Inflammatory macrophage treated with lipopolysaccharide for 1 hour (primary cell): ENCODE measurements at places on chromosomes 13 and 19.

- DNase-seq: no peak
These were observed 37.1 kb downstream of the PCCA start for GRCh38 chr13:100125946-100126345.

DNA sequence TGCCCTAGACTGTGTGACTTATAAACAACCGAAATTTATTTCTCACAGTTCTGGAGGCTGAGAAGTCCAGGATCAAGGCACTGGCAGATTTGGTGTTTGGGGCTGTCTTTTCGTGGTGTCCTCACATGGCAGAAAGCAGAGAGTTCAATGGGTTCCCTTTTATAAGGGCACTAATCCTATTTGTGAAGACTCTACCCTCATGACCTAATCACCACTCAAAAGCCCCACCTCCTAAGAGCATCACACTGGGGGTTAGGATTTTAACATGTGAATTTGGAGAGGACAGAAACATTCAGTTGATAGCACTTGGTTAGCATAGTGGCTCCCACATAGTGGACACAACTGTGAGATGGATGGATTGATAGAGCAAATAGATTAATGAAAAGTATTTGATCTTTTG, 21.5 kb upstream of the GPR18 start:
- no peak for DNase-seq

DNA sequence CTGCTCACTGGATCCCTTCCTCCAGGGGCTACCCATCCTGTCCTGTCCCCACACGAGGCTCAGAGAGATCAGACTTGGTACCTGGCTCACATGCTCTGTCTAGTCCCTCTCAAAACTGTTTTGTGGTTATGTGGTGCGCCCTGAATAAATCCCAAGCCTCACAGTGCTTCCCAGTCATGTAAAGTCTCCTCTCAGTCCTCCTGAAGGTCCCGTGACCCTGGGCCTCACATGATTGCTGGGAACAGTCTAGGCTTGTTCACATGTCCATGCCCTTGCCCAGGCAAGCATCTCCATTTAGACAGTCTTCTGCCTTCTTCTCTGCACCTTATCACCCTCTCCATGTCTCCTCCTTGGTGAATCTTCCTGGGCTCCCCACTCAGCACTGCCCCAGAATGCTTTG, 36.0 kb upstream of the POU2F2 start:
- no peak for DNase-seq

GRCh38 chr19:784541-784940, 12.7 kb upstream of the PTBP1 start:
- DNase-seq: no peak
